ENCODE measurements at places on chromosomes 2 and 18.
A peak's percentile ranks its signal among the peaks of the same experiment; 100 is the strongest.

- peak; percentile 41 for DNase-seq
These were observed 550 bp downstream of the MYL12B start for GRCh38 chr18:3262234-3263131.

GRCh38 chr2:72145658-72146329, 1.9 kb downstream of the CYP26B1 start:
- DNase-seq: no peak

- DNase-seq: no peak
These were observed 1.1 kb downstream of the PREB start for GRCh38 chr2:27133195-27133875.

DNA sequence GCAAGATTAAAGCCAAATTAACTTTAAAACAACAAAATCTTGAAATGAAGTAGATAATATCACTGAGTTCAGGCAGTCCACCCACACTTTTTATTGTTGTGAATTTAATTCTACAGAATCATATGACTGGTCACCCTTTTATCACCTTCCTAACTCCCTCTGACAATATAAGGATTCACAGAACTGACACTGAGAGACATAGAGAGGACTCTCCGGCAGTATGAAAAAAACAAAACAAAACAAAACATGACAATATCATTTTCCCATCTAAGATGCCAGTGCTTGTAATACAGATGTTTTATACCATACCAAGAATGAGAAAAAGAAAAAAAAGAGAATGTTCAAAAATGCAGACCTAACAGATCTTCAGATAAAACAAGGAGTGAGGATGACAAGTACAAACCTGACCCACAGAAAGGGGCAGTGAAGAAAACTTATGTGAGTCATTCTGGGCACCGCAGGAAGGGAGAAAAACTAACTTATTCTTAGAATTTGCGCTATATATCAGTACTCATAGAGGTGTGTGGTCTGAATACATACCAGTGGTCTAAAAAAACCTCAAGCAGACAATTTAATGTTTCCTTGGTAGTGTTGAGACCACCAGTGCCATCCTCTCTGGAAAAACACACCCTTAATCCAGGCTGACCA, 136.6 kb downstream of the ZAP70 start:
- DNase-seq: no peak

Data from NCI-H82 (cell line).